ENCODE measurements at places on chromosomes 1 and 21. TPM values are rescaled to one million over a fixed set of nuclear protein-coding genes. Genes with fewer than 3 reads are reported as not detected.
A peak's percentile ranks its signal among the peaks of the same experiment; 100 is the strongest.

DNA sequence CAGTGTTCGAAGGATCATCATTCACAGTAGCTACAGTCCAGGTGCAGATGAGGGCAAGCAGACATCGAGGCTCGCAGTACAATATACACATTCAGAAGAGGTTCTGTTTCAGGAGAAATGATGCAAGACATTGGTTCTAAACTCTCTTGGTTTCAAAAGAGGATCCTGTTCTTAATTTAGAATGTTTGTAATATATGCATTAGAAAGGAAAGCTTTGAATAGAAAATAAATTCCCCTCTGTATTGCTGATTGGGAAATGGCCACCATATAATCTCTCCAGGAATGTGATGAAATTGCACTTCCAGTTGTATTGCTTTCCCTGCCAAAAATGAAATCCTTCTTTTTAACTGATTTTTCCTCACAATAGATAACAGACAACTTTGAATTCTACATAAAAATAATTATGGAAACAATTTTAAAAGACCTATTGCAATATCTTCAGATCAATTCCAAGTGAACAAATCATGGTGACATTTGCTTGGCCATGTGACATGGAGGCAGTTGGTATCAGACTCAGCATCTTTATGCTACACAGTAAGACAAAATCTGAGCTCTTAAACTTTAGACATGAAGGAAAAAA, 27.6 kb upstream of the SIPA1L2 start:
- DNase-seq = no peak

- peak; percentile 2 for DNase-seq
These were observed 117.9 kb downstream of the DMRTB1 start for GRCh38 chr1:53576866-53577760.

DNA sequence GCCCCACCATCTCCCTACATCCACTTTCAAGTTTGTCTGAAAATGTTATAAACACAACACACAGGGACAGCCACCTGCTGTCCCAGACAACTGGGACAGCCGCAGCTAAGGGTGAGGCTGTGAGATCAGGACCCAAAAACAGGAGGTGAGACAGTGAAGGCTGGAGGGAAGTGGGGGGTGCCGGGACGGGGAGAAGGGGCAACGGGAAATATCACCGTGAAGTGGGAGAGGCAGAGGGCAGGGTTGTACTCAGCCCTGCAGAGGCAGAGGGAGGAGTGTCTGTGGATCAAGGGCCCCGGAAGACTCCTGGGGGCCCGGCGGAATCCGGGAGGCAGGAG, 114.4 kb downstream of the CASZ1 start:
- no peak for DNase-seq

DNA sequence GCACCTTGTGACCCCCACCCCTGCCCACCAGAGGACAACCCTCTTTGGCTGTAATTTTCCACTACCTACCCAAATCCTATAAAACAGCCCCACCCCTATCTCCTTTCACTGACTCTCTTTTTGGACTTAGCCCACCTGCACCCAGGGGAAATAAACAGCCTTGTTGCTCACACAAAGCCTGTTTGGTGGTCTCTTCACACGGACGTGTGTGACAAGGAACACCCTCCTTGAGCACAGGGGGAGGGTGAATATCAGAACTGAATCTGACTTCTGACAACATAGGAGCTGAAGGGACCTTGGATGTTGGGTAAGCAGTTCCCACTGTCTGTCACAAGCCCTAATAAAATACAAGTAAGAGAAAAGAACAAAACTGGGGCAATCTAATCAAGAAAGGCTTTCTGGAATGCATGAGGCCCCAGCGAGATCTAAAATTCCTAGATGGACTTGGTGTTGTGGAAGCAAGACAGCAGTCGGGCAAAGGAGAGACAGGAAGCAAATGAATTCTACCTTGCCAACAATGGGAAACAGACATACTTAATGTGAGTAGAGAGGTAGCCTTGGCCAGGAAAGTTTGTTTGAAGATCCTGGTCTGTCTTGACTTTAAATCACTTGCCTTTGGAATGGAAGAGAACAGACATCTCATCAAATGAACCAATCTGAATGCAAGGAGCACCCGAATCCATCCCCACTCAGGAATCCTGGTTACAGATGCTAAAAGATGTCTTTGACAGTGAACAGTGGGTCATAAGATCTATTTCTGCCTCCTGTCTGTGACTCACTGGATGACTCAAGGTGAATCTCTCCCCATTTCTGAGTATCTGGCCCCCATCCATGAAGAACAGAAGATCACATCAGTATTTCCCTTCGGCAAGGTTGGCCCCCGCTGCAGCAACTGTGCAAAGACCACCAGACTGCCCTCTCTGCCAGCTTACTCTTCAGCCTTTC, 53.3 kb downstream of the OLFML3 start:
- DNase-seq = no peak

DAB1 gene
- 0.11 TPM for total RNA-seq

HMGN1 gene
- total RNA-seq = 419 TPM

AK2 gene
- total RNA-seq = 386 TPM

All from activated CD4-positive, alpha-beta T cell treated with anti-CD3 and anti-CD28 coated beads for 36 hours (primary cell).